ENCODE measurements at places on chromosomes 1 and 21.

GRCh38 chr1:202160377-202160940 is at the start of gene PTPN7:
Gene PTPN7, minus strand, starts transcription at chr1:202160602. Its CDS starts 1,200 bp downstream, at chr1:202159402.
- DNase-seq = peak; percentile 87

DNA sequence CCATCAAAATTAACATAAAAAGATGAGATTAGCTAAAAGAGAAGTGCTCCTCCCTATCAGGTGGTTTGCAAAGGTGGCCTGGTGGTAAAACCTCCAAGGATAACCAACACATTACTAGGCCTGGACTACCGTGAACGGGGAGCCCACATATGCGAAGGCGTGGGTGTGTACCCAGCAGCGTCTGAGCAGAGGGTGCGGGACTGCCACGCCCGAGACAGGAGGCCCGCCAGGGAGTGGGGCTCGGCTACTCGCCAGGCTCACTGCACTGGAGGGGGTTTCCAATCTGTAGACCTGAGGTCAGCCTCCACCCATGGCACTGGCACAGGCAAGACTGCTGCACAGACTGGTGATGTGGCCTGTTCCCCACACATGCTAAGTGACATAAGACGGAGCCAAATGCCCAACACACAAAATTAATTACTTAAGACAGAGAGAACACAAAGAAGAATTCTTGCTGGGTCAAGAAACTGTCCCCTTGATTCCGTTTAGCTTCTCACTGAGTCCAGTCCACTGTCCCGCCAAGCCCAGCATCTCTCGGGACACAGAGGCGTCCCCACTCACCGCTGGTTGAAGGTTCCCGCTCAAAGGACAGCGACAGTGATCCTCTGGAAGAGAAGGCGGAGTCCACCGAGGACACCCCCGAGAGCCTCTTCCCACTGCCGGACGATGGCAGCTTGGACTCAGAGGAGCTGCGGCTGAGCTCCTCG is 23.4 kb downstream of the RIPK4 start:
- DNase-seq = no peak

DNA sequence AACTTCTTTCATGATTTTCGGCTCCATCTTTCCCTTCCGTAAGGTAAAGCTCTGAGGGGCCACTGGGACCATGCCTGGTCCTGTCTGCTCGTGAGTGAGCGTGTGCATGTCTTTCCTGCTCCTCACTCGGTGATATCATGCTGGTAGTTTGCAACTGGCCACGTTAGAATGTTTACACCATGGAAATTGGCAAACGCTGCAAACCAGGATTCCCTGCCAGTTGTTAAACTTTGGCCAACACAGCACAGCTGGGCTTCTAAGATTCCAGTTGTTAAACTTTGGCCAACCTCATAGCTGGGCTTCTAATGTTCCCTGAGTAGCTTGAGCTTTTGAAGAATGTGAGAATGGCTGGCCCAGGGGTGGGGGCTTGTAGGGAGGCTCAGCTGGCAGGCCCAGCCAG is 68.0 kb upstream of the ACTL8 start:
- no peak for DNase-seq

- DNase-seq = no peak
Measured at GRCh38 chr1:22471078-22471477, 19.4 kb downstream of the ZBTB40 start.

GRCh38 chr1:23964790-23965740 is 5.4 kb downstream of the PNRC2 start:
- peak; percentile 22 for DNase-seq
